Smooth muscle cell of bladder (primary cell): ENCODE measurements at places on chromosomes 5 and 9. TPM values are rescaled to one million over a fixed set of nuclear protein-coding genes. Genes with fewer than 3 reads are reported as not detected.

NRG2 gene
- total RNA-seq: 0.18 and 0.28 TPM in 2 replicates

FPGS gene
- total RNA-seq: 62.7 and 65.2 TPM in 2 replicates

SLU7 gene
- 81.5 and 88.8 TPM in 2 replicates for total RNA-seq

NAIP gene
- 1.7 and 2.0 TPM in 2 replicates for total RNA-seq

HK3 gene
- not detected in 2 replicates for total RNA-seq

PCDHB15 gene
- total RNA-seq: 0.46 and 0.71 TPM in 2 replicates

ANKS6 gene
- 11.2 and 13.7 TPM in 2 replicates for total RNA-seq

STOM gene
- total RNA-seq: 366 and 500 TPM in 2 replicates

FOXD1 gene
- total RNA-seq: 0.28 and 0.65 TPM in 2 replicates

RNF183 gene
- total RNA-seq: not detected in 2 replicates

ZBTB26 gene
- 2.4 and 3.6 TPM in 2 replicates for total RNA-seq

DMRT3 gene
- not detected in 2 replicates for total RNA-seq

ENTPD8 gene
- total RNA-seq: not detected in 2 replicates

PCSK5 gene
- 5.7 and 12.5 TPM in 2 replicates for total RNA-seq

WDR36 gene
- total RNA-seq: 49.2 and 77.8 TPM in 2 replicates

PCDHA1 gene
- under 0.01 TPM in 2 replicates for total RNA-seq

LOX gene
- total RNA-seq: 94.2 and 171 TPM in 2 replicates

PCDHGB1 gene
- 2.3 and 3.3 TPM in 2 replicates for total RNA-seq

PCDHB5 gene
- 0.57 and 1.4 TPM in 2 replicates for total RNA-seq

PIP5KL1 gene
- 2.6 and 3.0 TPM in 2 replicates for total RNA-seq

ANKRD18A gene
- total RNA-seq: not detected in 2 replicates

IL13 gene
- total RNA-seq: not detected in 2 replicates

OTP gene
- total RNA-seq: not detected in 2 replicates

SPINK5 gene
- under 0.01 TPM in 1 of 2 replicates, not detected in the other for total RNA-seq

GFPT2 gene
- 36.4 and 66.0 TPM in 2 replicates for total RNA-seq

CHSY3 gene
- 7.7 and 14.1 TPM in 2 replicates for total RNA-seq

EGFL7 gene
- total RNA-seq: 10.5 and 15.6 TPM in 2 replicates

SOX30 gene
- total RNA-seq: not detected in 2 replicates

SCGB3A2 gene
- not detected in 2 replicates for total RNA-seq

KDM3B gene
- total RNA-seq: 33.3 and 36.3 TPM in 2 replicates

DENND4C gene
- 43.4 and 47.1 TPM in 2 replicates for total RNA-seq

PCDHB12 gene
- 0.09 and 0.43 TPM in 2 replicates for total RNA-seq

BTNL9 gene
- total RNA-seq: not detected in 2 replicates
